Stimulated activated CD8-positive, alpha-beta memory T cell treated with anti-CD3 and anti-CD28 coated beads, Interleukin-7, amount 100 ng/mL, for 1 hour (primary cell): ENCODE measurements at places on chromosomes 7 and 10.

DNA sequence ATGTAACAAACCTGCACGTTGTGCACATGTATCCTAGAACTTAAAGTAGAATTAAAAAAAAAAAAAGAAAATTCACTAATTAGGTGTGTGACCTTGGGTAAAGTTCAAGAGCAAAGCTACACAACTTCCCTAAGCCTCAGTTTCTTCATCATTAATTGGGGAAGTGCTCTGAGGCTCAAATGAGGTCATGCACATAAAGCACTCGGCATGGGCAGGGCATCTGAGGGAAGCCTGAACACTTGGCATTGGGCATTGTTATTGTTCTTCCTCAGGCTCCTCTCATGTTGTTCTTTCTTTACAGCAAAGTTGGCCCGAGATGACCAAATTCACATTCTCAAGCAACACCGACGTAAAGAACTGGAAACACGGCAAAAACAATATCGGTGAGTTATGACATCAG, 21.5 kb downstream of the ALOX5 start:
- DNase-seq, result no peak

DNA sequence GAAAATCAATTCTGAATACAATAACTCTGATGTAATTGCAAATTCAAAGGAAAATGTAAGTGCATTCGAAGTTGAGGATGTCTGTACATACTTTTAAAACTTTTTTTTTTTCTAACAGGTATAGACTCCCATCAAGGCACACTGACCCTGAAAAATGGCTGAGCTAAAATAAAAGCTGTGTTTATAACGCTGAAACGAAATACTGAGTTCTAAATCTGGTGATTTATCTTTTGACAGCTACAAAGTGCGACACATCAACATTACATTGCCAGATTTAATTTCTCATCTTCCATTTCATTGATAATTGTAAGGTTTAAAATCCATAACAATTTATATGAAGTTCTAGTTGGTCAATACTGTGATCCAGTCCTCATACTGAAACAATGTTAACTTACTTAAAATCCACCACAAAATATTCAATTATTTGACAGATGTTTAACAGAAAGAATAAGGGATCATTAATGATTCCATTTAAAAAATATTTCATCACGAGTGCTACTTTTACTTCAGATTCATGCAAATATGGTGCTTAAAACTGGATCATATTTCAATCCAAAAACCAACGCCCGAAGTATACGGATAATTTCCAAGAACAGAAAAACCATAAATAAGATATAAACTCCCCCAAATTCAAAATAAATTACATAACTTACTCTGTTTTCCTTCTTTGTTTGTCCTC, 1.4 kb downstream of the RAB11FIP2 start:
- no peak for DNase-seq

- no peak for DNase-seq
These were observed 115.7 kb downstream of the KIAA1217 start for GRCh38 chr10:24324651-24325050.

GRCh38 chr10:73850863-73851461, 23.4 kb downstream of the CAMK2G start:
- no peak for DNase-seq
